ENCODE measurements at places on chromosomes 16 and 17.

- no peak for DNase-seq
Measured at GRCh38 chr16:22813948-22814710, at the start of gene HS3ST2. TSS of gene HS3ST2 (plus strand) at chr16:22814162. CDS start at chr16:22814611, 449 bp downstream.

DNA sequence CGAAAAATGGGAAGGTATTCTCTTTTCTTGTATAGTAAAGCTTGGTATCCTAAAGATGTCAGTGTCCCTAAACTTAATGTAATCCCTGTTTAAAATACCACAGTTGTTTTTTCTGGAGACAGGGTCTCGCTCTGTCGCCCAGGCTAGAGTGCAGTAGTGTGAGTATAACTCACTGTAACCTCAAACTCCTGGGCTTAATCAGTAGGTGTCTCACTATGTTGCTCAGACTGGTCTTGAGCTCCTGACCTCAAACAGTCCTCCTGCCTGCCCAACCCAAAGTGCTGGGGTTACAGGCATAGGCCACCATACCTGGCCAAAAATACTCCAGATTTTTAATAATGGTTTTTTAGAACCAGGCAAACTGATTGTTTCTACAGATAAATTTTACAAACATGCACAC is 8.2 kb downstream of the DCAF7 start:
- no peak for DNase-seq

- no peak for DNase-seq
Measured at GRCh38 chr16:49056546-49056945, 225.1 kb downstream of the CBLN1 start.

GRCh38 chr16:75481475-75481874 is 13.8 kb downstream of the CHST6 start:
- no peak for DNase-seq

- no peak for DNase-seq
Measured at GRCh38 chr16:15498427-15499175, 64.2 kb downstream of the BMERB1 start.

GRCh38 chr17:76538281-76538931 is 897 bp upstream of the CYGB start:
- no peak for DNase-seq

- no peak for DNase-seq
Measured at GRCh38 chr17:50037321-50038107, 18.4 kb upstream of the ITGA3 start.

- peak; percentile 93 for DNase-seq
Measured at GRCh38 chr17:52147872-52148271, 10.6 kb downstream of the CA10 start.

DNA sequence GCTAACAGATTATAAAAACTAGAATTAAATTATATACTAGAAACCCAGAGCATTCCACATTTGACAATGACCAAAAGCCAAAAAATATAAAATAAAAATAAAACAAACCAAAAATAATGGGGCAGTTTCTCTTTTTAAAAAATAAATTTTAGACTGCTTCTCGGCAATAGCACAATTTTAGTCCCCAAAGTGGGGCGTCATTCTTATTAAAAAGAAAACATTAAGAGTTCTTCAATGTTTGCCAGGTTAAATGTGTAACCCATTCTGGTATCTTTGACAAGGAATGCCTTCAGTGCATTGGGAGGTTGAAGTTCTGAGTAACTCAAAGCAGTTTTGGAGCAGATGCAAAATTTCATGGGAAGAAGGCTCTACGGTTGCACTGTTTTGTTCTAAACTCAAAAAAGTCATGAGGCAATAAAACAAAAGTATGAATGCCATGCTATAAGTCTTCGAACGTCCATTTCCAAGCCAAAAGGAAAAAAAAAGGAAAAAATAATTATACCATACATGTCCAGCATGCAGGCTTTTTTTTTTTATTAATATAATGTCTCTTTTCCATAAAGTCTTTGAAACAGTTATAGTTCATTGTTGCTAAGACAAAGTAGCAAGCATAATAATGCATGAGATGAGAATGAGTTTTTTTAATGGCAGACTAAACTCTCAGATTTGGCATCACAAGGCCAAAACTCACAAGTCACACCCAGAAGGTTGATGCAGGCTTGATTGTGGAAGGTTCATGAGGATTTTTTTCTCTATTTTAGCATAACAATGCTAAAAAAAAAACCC is 3.1 kb downstream of the MAF start:
- no peak for DNase-seq

DNA sequence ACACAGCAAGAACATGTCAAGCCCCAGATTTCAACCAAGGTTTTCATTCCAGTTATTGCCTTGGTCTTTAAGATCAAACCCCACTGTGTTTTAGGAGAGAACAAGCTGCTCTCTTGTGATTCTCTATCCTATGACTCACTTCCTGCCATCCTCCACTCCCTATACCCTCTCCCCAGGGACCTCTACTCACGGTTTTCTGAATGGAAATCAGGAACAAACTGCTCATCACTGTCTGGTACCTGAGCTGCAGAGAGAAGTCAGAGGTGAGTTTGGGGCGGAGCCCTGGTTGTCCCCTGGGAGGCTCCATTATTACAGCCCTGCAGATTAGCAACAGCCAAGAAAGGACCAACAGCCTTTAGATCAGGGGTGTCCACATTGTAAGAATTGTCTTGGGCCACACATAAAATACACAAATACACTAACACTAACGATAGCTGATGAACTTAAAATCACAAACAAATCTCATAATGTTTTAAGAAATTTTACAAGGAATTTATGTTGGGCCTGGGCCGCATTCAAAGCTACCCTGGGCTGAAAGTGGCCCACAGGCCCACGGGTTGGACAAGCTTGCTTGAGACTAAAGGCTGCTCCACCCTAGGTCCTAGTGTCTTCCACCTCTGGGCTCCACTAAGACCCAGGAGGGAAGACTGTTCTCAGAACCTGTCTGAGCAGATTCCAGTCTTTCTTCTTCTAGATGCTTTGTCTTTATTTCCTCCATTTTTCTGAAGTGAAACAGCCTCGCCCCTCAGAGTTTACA is 9.7 kb downstream of the ETV4 start:
- DNase-seq, result peak; percentile 38

GRCh38 chr16:75761108-75761507 is 34.8 kb upstream of the CPHXL start:
- no peak for DNase-seq

DNA sequence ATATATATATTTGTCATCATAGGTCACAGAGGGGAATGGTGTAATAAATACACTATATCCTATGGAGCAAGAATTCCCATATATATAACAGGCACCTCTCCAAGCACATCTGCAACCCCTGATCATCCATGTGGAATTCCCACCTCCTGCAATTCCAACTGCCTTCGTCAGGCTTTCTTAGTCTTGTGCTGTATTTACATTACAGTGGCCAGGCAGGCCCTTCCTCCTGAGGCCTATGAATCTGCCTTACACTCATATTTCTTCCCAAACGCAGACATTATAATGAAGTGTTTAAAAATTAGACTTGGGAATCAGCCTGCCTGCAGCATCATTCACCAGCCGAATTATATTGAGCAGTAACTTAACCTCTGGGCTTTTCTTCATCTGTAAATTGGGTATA is 19.3 kb upstream of the DNAH9 start:
- DNase-seq, result no peak

GRCh38 chr17:65023791-65024190 is 32.7 kb downstream of the GNA13 start:
- DNase-seq, result no peak

DNA sequence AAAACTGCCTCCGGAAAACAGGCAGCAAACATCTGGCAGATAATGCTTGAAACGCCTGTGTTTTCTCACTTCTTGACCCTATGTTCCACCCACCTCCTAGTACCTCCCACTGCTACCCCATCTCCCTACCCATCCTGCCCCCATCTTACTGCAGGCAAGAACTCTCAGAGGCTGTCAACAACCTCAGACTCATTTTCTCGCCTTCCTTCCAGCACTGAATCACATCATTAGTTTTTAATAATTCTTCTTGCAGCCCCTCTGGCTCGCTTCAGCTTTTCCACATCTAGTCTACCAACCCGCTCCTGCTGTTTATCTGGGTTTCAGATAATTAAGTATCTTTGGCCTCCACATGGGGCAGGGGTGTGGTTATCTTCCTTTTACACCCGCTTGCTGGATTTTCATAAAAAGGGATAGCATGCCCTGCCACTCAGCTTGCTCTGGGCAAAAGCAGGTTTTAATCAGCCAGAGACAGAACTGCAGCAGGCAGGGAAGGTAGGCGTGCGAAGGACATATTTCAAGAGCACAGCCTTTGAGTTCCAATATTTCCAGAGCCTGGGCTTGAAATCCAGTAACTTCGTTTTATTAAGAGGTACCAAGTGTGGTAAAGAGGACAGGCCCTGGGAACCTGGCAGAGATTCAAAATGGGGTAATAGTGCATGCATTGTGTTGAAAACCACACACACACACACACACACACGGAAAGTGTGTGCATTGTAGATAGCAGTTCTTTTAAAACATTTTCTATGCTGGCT is 87.5 kb downstream of the BMERB1 start:
- DNase-seq, result no peak

DNA sequence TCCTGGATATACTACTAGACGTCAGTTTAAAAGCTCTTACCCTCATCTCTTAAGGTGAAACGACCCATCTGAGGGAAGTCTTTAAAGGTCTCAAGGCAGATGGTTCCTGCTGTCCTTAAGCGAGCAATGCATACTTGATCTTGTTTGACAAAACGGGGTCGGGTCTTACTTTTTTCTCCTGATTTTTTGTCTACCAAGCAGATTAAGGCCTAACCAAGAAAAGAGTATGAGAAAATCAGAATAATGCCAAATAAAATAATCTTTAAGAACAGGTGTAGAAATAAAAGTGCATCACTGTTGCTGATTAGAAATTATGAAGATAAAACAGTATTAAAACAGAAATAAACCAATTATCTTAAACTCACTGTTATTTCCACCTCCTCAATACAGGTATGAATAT is 24.4 kb upstream of the RSL1D1 start:
- no peak for DNase-seq
